ENCODE measurements at places on chromosomes 3 and 15. TPM values are rescaled to one million over a fixed set of nuclear protein-coding genes. Genes with fewer than 3 reads are reported as not detected.

Gene RFTN1
- 96.8 TPM for total RNA-seq

Gene C3orf18
- total RNA-seq = 13.7 TPM

Gene HRH1
- total RNA-seq = 35.2 TPM

Gene CPNE9
- total RNA-seq = not detected

Gene FLNB
- 302 TPM for total RNA-seq

Gene UBE2E2
- 36.3 TPM for total RNA-seq

Gene THOC7
- total RNA-seq = 21.0 TPM

Gene CLEC3B
- total RNA-seq = not detected

Gene QTRT2
- 9.9 TPM for total RNA-seq

Gene WDR93
- 0.25 TPM for total RNA-seq

Gene ZNF860
- 1.9 TPM for total RNA-seq

Gene NANOGP8
- total RNA-seq = not detected

Gene DUOXA1
- not detected for total RNA-seq

Gene RHOV
- 0.16 TPM for total RNA-seq

All from mesangial cell (primary cell).